ENCODE measurements at places on chromosomes 16 and 17.
A peak's percentile ranks its signal among the peaks of the same experiment; 100 is the strongest.

GRCh38 chr16:11210260-11210659, 45.7 kb downstream of the SOCS1 start:
- no peak for DNase-seq

- DNase-seq, result no peak
Observed at GRCh38 chr17:6067060-6067459, 3.1 kb upstream of the WSCD1 start.

- DNase-seq, result no peak
Observed at GRCh38 chr17:31490019-31490650, 98.7 kb downstream of the RAB11FIP4 start.

GRCh38 chr16:6498858-6499257, 833.8 kb upstream of the RBFOX1 start:
- no peak for DNase-seq

GRCh38 chr16:84611041-84611440, 6.8 kb downstream of the COTL1 start:
- no peak for DNase-seq

GRCh38 chr17:29597361-29598172, 4.6 kb downstream of the ANKRD13B start:
- no peak for DNase-seq

GRCh38 chr16:17949141-17949981, 387.2 kb downstream of the NPIPA8 start:
- DNase-seq, result no peak

GRCh38 chr17:35568561-35568960, 7.9 kb upstream of the SLFN14 start:
- peak; percentile 41 for DNase-seq

- DNase-seq, result no peak
Observed at GRCh38 chr17:75559958-75560533, 27.6 kb upstream of the MYO15B start.

GRCh38 chr17:82212331-82213250, at the start of gene CCDC57:
Gene CCDC57, minus strand, starts transcription at chr17:82212842. Its CDS starts 10,898 bp downstream, at chr17:82201944.
- no peak for DNase-seq
